ENCODE measurements at places on chromosomes 7 and 10.

DNA sequence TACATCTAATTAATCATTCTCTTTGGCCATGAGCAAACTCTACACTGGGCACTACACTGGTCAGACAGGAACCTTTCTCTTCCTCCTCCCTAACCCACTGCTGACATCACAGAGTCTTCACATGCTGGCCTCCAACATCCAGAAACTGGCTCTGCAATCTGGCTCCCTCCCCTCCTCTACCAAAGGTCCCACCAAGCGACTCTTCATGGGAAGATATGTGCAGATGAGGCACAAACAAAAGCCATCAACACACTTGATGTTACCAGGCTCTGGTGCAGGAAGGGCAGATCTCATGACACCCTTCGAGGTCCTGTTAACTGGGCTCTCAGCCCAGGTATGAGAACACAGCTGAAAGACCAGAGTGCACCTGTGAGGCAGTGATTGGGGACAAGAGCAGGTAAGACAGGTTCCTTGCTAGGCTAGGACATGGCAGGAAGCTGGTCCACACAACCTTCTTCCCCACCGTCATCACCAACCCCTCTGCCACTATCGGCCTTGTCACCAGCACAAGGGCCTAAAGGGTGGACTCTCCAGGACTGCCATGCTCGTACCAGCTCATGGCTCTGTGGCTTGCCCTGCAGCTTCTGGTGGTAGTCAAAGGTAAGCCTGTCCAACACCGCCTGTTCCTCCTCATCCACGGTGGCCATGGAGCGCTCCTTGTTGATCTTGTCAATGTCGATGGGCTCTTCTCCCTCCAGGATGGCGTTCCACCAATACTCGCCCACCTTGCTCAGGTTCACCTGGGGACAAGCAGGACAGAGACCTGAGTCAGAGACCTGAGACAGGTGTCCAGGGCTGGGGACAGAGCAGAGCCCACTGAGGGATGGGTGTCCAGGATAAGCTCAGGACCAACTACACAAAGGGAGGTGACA, 66.6 kb upstream of the CAMK2B start:
- DNase-seq = no peak

DNA sequence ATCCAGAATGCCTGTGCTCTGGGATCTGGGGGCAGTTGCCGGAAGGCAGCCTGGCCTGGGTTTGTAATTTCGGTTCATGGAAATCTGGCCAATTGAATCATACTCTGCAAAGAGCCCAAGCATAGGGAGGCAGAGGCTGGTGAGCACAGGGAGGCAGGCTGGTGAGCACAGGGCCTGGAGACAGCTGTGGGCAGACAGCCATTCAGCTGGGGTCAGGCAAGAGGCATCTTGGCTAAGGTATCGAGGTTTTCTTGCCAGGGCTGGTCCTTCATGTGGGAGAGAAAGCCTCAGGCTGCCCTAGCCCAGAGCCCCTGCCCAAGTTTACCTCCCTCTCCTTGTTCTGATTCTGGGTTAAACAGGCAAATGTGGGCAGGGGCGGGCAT, 63.7 kb upstream of the BAIAP2L1 start:
- no peak for DNase-seq

- no peak for DNase-seq
Measured at GRCh38 chr10:129896860-129897200, 67.2 kb downstream of the EBF3 start.

- DNase-seq = peak; percentile 31
Measured at GRCh38 chr7:30238721-30239441, 45.5 kb upstream of the ZNRF2 start.

- no peak for DNase-seq
Measured at GRCh38 chr7:3670898-3671297, 369.8 kb downstream of the SDK1 start.

DNA sequence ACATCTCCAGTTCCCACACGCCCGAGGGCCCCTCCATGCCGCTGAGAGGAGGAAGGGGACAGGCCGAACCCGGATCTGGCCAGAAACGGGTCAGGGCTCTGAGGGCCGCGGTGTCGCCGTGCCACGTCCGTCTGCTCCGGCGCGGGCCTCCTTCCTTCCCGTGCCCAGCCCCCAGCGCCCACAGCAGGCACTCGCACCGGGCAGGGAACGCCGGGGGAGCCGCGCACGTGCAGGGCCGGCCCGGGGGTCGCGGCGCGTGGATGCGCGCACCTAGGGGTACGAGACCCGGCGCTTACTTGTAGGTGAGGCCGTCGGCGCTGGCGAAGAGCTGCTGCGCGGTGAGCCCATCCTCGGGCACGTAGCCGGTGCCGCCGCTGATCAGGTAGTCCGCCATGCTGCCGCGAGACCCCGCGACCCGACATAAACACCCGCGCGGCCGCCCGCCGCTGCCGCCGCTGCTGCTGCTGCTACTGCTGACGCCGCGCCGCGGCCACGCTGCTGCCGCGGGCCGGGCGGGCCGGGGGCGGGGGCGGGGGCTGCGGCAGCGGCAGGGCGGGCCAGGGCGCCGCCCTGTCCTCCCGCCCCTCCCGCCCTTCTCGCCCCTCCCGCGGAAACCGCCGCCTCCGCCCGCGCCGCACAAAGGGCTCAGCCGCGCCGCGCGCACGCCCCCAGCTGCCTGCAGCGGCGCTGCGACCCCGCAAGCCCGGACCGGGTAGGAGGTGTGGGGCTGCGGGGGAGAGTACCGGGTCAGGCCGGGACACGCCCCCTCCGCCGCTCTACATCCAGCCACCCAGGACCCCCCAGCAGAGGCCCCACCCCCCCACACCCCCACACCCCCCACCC, 4.1 kb downstream of the IMPDH1 start:
- DNase-seq = peak; percentile 35

DNA sequence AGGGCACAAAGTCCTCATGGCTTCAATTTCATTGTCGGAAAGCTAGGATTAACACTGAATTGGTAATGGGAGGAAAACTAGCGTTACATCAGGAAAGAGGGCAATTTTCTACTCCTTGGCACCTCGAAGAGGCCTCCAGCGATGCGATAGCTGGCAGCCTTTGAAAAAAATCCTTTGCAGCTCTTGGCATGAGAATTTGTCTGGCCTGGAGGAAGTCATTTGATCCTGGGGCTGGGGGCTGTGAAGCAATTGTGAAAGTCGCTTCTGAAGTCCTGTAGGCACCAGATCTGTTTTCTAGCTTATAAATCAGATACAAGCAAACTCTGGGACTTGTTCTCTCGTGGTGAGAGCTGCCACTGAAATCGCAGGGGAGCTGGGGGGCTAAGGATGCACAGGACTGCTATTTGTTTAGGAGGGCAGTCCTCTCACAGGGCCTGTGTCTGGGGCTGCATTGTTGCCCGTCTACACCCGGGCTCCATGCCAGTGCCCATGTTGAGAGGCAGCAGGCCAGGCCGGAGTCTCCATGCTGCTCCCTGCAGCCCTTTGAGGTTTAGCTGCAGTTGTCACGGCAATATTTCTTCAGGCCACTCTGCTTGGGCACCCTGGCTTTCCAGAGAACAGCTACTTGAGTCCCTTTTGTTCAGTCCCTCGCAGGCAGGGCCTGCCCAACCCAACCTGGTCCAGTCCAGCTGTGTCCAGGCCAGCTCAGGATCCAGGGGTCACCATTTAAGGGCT, 206.8 kb upstream of the LYZL1 start:
- DNase-seq = no peak

- DNase-seq = peak; percentile 24
Measured at GRCh38 chr7:23594879-23595604, 2.1 kb upstream of the CCDC126 start.
